Skin of body (tissue), 3 donors: ENCODE measurements at places on chromosomes 2 and 18. TPM values are rescaled to one million over a fixed set of nuclear protein-coding genes. Genes with fewer than 3 reads are reported as not detected.

LINC00305 gene
- not detected for total RNA-seq

UPP2 gene
- total RNA-seq: not detected

HSPE1 gene
- 80.5 TPM for total RNA-seq

CCDC85A gene
- total RNA-seq: 3.6 TPM

TGFA gene
- total RNA-seq: 21.8 TPM

NETO1 gene
- total RNA-seq: 0.10 TPM

- peak; percentile 88 for DNase-seq
These were observed 440.2 kb upstream of the ST6GAL2 start for GRCh38 chr2:107325981-107326786.

DNA sequence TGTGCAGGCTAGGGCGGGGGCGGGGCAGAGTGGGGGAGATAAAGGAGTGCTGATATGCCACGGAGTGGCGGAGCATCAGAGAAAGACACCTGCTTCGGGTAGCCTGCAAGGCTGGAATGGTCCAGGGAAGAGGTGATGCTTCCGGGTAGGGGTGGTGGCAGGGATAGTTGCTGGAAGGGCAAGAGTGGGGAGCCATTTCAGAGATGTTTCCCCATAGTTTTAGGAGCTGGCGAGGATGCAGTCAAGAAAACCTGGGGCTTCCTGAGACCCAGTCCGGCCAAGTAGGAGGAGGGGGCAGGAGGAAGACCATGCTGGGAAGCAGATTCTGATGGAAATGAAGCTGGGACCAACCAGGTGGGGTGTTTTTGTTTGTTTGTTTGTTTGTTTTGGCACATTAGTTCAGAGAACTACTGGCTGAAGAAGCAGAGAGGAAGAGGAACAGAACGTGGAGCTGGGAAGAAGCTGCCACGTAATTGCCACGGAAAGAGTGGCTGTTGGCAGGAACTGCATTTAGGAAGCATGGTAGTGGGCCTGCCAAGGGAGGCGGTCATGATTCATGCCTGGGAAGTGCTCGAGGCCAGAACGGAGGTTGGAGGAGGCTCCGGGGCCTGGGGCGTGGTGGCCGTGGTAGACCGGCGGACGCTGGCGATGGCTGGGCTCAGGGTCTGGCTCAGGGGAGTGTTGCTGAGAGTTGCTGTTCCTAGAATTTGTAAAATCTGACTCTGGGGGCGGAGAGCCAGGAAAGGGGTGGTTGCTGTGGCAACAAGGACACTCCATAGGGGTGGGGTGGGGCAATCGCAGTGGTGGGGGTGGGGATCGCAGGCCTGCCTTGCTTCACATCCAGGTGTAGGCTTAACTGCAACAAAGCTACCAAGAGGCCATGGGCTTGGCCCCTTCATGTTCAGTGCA is 8.6 kb upstream of the INPP5D start:
- no peak for DNase-seq

DNA sequence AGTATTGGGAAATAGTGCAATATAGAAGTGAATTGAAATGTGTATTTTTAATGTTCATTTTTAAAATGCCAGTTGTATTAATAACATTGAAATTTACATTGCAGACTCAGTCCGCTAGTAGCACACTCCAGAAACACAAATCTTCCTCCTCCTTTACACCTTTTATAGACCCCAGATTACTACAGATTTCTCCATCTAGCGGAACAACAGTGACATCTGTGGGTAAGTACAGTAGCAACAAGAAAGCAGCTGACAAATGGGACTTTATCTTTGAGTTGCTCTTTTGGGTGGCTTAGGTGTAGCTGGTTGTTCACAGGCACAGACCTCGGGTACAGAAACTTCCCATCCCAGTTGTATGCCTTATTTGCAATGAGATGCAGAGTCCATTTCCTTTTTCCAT is 118.2 kb upstream of the IL1R2 start:
- no peak for DNase-seq

DNA sequence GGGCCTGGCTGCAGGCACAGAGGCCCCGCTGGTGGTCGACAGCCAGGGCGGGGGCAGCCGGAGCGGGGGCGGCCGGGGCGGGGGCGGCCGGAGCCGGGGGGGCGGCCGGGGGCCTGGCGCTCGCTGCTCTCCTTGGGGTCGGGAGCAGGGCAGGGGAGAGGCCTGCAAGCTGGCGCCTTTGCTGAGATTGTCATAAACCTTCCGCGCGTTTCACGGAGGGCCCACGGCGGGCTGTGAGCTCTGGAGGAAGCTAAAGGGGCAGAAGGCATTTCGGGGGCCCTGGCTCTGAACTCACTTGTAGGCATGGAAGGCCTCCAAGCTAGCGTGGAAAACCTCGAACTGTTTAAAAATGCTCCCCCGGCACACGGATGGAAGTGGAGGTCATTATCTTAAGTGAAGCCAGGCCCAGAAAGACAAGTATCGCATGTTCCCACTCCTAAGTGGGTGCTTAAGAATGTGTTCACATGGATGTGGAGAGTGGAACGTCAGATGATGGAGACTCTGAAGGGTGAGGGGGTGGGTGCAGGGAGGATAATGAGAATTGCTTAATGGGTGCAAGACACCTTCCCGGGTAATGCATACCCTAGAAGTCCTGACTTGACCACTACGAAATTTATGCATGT is 629 bp downstream of the PRELID3A start:
- DNase-seq: no peak

- DNase-seq: no peak
These were observed 24.1 kb downstream of the FAM228B start for GRCh38 chr2:24147364-24147763.

DNA sequence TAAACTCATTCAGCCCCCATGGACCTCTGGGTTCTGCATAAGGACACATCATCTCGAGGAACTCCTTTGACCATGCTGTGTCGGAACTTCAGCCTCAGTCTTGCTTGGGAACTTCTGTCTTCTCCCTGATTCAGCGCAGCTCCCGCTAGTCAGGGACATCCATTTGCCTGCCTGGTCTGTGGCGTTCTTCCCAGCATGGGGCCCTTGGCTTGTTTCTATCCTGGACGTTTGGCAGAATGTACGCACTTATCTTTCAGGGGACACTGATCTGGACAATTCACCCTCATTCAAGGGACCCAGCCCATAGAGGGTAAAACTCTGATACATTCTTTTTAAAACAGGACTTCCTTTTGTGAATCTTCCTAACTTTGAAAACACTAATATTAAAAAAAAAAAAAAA is 75.8 kb upstream of the WIPF1 start:
- peak; percentile 62 for DNase-seq

DNA sequence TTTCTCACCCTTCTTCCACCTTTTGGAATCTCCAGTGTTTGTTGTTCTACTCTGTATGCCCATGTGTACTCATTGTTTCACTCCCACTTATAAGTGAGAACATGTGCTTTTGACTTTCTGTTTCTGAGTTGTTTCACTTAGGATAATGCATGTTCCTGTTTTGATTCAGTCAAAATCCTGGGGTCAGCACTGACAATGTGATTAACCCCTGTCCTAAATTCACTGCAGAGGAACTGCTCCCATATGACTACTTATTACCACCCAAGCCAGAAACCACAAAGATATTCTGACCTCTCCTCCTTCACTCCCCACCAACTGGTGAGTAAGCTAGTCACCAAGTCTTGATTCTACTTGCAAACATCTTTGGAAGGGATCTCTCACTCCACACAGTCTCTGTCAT is 251.4 kb upstream of the TCF4 start:
- no peak for DNase-seq

GRCh38 chr18:76365561-76365960 is 129.5 kb downstream of the ZNF516 start:
- DNase-seq: no peak

- no peak for DNase-seq
These were observed 3.8 kb downstream of the FHL2 start for GRCh38 chr2:105394951-105395611.

DNA sequence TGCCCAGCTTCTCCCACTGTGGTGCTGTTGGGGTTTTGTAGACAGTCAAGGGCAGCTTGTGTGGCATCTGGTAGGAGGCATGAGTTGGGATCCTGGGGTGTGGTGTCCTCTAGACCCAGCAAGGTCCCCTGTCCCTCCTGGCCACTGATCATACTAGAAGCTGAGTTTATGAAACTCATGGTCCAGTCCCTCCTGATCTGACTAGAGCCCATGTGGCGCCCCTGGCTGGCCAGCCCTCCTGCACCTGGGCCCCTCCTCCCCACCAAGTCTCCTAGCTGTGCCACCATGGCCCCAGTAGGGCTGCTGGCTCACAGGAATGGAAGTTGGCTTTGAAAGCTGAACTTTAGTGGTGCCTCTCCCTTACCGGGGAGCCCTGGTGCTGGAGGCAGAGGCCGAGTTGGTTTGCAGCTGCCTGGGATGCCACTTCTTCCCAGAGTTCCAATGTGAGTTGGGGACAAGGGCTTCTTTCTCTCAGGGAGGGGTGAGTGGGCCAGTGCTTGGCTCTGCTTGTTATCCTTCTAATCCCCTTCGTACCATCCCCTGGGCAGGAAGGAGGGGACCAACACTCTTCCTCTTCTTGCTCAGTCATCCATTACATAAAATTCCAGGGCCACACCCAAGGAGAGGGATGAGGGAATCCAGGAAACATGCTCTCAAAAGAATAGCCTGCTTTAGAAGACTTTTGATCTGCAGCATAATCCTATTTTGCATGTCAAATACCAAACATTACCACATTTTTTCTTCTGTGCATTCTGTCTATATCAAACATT is 37.5 kb upstream of the HAAO start:
- DNase-seq: no peak

DNA sequence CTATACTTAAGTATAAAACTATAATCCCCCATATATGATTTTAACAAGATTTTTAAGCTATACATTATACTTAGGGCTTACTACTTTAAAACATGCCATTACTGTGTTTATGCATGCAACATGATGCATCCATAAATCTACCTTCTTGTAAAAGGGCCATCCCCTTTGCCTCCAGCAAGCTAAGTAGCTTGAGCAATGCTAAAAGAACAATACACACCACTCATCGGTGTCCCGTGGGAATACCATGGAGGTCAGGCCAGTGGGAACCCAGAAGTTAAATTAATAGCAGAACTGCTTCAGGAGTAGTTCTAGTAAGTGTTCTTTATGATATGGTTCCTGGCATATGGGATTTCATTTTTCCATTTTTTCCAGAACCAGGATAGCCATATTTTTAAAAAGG is 37.8 kb downstream of the SH3RF3 start:
- no peak for DNase-seq

GRCh38 chr2:120659275-120659977 is 76.2 kb upstream of the GLI2 start:
- no peak for DNase-seq

GRCh38 chr2:38959938-38960608 is 70.4 kb downstream of the ARHGEF33 start:
- DNase-seq: peak; percentile 64

DNA sequence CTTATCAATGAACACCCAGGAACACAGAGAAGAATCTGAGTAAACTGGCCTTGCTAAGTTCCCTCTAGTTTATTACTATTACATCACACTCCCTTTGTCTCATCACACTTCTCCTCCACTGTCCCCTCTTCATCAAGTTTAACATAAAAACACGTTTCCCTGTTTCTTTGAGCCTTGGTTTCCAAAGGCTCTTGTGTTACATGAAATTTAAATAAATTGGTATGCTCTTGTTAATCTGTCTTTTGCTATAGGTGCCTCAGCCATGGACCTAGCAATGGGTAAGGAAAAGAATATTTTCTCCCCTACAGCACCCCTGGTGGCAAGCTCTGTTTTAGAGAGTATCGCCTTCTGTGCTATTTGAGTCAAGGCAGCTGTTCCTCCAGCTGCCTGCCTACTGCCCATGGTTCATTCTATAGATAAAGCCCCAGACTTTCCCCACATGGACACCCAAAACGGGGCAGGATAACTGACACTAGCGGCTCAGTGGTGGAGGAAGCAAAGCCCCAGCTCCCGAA is 31.8 kb downstream of the TGIF1 start:
- DNase-seq: peak; percentile 16

- no peak for DNase-seq
These were observed 6.8 kb downstream of the PROM2 start for GRCh38 chr2:95281071-95281470.

GRCh38 chr2:59080451-59081181 is 839.5 kb upstream of the FANCL start:
- DNase-seq: peak; percentile 22

- DNase-seq: no peak
These were observed 14.2 kb downstream of the IL18RAP start for GRCh38 chr2:102437122-102437521.

DNA sequence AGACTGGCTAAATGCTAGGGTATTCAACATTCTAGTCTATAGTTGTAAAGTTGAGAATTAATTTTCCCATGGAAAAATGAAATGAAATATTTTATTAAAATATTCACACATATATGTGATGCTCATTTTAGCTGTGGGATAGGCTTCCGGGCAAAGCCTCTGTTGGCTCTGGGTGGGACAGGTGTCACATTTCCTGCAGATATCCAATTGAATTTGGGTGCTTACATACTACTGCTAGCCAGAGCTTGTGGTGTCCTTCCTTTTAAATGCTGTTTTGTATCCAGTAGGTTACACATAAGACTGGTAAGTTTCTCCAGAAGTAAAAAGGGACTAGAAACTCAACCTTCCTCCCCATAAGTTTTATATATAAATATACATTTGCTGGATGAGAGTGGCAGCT is 73.8 kb downstream of the RPRM start:
- no peak for DNase-seq

GRCh38 chr2:233912691-233913423 is 4.3 kb upstream of the TRPM8 start:
- DNase-seq: no peak

- DNase-seq: no peak
These were observed 7.3 kb upstream of the ATP6V1B1 start for GRCh38 chr2:70928366-70928765.
